ENCODE measurements at places on chromosomes 6 and 20.

DNA sequence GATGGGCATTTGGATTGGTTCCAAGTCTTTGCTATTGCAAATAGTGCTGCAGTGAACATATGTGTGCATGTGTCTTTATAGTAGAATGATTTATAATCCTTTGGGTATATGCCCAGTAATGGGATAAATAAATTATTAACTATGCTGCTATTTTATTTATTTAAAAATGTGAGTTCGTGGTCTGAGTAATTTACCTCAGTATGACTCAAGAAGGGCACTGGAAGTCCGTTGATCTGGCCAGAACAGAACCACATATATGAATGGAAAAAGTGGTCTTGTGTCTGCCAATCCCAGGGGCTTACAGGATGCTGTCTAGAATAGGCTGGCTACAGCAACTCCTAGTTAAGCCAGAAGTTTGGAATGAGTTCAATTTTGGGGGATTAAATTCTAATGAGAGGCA is 27.6 kb upstream of the HLA-C start:
- no peak for DNase-seq

DNA sequence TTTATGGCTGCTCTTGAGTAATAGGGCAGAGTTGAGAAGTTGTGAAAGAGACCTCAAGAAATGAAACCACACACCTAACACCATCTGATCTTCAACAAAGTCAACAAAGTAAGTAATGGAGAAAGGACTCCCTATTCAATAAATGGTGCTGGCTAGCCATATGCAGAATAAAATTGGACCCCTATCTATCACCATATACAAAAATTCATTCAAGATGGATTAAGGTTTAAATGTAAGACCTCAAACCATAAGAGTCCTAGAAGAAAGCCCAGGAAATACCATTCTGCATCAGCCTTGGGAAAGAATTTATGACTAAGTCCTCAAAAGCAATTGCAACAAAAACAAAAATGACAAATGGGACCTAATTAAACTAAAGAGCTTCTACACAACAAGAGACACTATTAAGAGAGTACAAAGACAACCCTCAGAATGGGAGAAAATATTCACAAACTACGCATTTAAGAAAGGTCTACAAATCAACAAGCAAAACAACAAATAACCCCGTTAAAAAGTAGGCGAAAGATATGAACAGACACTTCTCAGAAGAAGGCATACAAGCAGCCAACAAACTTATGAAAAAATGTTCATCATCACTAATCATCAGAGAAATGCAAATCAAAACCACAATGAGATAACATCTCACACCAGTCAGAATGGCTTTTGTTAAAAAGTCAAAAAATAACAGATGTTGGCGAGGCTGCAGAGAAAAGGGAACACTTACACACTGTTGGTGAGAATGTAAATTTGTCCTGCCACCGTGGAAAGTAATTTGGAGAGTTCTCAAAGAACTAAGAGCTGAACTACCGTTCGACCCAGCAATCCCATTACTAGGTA is 4.0 kb downstream of the MAP3K5 start:
- no peak for DNase-seq

DNA sequence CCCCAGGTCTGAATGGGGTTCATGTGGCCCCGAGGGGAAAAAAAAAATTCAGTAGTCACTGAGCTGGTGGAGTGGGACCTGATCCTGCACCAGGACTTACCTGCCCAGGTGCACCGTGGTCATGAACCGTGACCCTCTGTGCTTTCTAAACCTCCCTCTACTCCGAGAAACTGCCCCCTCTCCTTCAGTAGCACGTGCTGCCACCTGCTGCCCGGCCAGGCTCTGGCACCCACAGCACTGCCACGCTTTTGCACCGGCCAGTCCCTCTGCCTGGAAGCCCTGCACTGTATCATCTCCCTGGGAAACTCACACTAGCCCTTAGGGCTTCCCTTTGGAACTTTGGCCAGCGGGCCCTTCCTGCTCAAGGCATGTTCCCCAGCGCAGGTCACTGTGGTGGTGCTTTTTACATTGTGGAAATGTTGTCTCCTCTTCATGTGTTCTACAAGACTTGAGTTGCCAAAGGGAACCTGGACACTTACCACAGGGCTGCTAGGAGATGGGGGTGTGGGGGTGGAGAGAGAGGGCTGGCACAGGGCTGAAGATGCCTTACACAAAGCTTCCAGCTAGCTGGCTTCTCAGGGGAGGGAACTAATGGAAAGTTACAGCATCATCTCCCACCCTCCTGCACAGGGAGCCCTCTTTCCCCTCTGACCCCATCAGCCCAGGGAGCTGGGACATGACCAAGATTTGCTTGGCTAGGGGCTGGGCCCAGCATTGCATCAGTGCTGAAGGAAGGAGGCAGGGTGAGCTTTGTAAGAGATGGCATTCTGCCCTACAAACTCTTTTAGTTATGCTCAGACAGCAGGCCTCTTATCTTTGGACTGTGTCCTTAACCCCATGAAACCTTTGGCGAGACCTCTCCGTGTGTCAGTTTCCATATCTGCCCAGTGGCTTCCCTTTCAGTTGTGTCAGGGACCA is 2.5 kb upstream of the PTPRT start:
- DNase-seq: no peak

DNA sequence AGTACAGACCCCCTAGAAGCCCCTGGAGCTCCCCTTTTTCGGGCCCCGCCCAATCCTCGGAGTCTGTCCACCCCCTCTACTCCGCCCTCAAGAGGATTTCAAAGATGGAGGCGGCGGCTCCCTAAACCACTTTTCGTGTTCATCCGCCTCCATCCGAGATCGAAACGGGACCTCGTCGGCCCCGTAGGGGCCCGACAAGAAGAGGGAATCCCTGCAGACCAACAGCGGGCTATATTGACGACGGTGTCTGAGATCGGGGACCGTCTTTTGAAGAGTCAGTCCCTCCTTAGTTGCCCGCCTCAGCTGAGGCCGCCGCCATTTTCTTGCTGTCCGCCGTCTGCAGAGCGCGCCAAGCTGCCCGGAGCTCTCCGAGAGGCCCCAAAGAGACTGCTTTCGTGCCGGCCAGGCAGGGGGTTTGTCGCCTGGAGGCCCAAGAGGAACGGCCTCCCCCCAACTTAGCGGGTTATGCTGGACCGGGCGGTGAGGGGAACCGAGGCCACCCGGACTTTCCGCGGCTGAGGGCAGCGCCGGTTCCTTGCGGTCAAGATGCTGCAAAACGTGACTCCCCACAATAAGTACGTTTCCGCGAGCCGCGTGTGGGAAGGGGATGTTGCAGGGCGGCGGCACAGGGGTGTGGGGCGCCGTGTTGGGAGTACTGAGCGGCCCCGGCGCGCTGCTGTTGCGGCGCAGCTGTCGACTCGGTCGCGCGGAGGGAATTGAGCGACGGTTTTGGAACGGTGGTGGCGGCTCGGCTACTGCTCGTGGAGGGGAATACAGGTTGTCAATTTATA is 4.2 kb downstream of the BRD2 start:
- DNase-seq: peak; percentile 38

DNA sequence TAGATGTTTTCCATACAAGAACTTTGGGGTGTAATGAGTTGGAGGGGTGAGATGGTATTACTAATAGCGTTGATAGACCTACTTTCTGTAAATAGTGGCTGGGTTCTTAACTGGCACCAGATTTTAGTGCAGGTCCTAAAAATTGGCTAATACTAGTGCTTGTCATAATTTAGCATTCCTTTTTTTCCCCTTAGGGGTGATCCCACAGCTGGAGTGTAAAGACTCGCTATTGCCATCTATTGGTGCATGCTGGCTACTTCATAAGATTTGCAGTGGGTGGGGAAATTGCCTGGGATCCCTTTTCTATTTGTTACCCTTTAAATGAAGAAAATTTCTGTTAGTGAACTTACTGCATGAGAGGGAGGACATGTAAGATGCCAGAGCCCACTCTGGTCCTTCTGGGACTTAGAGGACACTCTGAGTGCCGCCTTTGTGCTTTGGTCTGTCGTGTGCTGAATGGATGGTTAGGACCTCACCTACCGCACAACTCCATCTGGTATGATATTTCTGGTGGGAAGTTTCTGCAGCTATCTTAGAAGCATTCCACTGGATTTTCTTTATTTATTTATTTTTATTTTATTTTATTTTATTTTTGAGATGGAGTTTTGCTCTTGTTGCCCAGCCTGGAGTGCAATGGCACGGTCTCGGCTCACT is 195.5 kb downstream of the JARID2 start:
- DNase-seq: no peak

GRCh38 chr6:105494688-105495087 is 91.8 kb upstream of the PREP start:
- DNase-seq: no peak

DNA sequence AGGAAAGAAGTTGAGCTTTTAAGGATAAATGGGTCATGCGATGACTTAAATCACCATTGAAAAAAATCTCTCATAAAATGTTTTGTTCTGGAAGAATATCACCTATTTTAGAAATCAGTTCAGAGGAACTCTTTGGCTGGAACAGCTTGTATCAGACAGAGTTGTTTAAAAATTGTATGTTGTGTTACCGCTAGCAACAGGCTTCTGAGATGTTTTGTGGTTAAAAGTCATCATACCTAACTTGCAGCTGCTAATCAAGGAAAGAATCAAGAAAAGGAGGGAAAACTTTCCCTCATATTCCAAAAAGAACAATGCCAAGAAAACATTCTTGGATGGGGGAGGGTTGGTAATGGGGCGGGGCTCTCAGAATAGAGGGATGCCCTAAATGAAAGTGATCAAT is 220.7 kb upstream of the CITED2 start:
- DNase-seq: no peak

GRCh38 chr20:48154040-48154765 is 368.9 kb upstream of the SULF2 start:
- no peak for DNase-seq

DNA sequence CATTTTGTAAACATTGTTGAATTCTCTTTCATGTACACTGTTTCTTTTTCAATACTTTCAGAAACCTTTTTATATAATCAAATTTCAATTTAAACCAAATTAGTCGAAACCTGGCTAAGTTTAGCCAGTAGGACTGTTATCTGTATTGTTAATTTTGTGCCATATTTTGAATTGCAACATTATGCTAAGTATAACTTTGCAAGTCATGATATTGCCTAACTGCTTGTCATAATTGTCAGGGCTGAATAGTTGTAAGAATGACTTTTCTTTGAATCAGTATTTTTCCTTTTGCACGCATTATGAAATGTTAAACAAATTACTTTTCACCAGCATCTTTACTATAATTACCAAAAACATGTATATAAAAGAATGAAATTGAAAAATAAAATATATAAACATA is 82.7 kb downstream of the SAMD3 start:
- no peak for DNase-seq

DNA sequence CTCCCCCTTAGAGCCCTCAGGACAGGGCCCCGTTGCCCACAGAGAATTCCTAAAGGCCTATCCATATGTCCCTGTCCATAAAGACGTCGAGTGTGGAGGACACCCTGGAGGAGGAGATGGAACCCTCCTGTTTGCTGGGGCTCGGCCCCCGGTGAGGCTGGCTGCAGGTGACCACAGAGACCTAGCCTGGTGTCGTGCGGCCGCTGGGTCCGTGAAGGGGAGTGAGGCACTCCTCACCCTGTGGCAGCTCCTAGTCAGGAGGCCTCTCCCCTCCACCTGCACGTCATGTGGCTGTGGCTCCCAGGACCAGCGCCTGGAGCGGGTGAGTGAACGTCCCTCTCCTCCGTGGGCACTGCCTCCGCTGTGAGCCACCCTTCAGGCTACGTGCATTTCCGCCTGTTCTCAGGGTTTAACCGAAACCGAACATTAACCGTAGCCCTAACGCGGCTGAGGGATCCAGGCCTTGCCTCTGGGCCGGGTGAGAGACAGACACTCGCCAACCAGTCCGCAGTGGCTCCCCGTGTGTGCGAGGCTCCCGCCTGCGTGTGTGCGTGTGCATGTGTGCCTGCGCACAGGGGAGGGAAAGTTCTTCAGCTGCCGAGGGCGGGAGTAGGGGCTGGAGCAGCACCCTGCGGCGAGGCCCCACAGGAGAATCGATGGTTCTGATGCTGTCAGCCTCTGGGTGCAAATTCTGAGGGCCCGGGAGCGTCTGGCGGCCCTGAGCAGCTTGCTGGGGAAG is 5.9 kb upstream of the TCEA2 start:
- no peak for DNase-seq

GRCh38 chr20:36144336-36144735 is 10.2 kb upstream of the EPB41L1 start:
- no peak for DNase-seq

GRCh38 chr20:64143018-64143801 is 21.0 kb upstream of the MYT1 start:
- no peak for DNase-seq

DNA sequence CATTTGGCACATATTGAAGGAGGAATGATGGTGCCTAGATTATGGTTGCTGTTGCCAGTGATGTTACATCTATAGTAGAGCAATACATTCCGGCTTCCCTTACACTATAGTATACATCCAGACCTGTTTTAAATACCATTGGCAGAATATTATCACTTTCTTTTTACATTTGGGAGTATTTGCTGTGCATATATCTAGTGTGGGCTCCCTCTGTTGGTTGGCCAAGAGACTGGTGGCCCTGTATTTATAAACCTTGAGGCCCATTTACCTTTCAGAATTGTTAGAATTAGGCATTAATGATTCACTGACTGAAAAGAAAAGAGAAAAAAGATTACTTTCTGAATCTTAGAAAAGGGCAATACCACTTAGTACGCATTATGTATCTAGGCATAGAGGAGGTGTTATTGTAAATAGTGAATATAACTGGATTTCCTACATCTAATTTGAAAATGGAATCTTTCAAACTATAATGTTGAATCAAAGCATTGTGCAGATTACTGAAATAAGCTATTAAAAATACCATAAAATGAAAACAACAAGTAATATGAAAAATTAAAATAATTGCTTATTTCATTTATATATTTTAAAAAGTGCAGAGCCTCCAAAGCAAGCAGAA is 628.8 kb upstream of the MAN1A1 start:
- no peak for DNase-seq

DNA sequence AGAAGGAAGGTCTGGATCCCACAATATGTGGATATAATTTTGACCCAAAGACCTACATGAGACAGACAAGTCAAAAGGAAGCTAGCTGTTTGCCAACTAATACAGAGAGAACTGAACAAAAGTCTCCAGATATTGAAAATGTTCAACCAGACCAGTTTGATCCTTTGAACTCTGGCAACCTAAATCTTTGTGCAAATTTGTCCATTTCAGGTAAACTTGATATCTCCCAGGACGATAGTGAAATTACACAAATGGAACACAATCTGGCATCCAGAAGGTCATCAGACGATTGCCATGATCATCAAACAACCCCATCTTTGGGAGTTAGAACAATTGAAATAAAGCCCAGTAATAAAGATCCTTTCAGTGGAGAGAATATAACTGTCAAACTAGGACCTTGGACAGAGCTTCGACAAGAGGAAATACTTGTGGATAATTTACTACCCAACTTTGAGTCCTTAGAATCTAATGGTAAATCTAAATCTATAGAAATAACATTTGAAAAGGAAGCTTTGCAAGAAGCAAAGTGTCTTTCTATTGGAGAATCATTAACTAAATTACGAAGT is 41.9 kb upstream of the SDHAF4 start:
- DNase-seq: no peak

GRCh38 chr6:4055420-4056041 is 23.4 kb downstream of the FAM217A start:
- DNase-seq: no peak

- no peak for DNase-seq
Measured at GRCh38 chr6:140546640-140547039, 1172.2 kb upstream of the CITED2 start.

Measured in activated T-helper 9 cell treated with anti-CD3 and anti-CD28 coated beads, Interleukin-2, amount 50 U/mL, for 16 hours (primary cell).